Thoracic aorta (tissue), 2 donors: ENCODE measurements at places on chromosomes 4 and X. TPM values are rescaled to one million over a fixed set of nuclear protein-coding genes. Genes with fewer than 3 reads are reported as not detected.

DNA sequence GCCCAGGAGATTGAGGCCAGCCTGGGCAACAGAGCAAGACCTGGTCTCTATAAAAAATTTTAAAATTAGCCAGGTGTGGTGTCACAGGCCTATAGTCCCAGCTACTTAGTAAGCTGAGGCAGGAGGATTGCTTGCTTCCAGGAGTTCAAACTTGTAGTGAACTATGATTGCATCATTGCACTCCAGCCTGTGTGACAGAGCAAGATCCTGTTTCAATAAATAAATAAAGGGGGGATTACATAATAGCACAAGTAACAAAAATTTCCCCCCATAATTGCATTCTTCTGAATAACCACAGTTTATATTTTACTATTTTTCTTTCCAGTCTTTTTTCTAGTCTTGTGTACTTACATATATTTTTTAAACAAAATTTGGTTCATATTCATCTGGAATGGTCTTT is 135.6 kb downstream of the CHIC2 start:
- H3K27me3 ChIP-seq = no peaks in the 10 kb centered on the region
- peaks cover 23% of the 10 kb centered on the region for H3K4me1 ChIP-seq
- no peaks in the 10 kb centered on the region for H3K36me3 ChIP-seq
- H3K27ac ChIP-seq = no peak overlapping the region
- H3K4me3 ChIP-seq = no peak overlapping the region
- no peak for DNase-seq

The NHS gene
- 29.6 TPM for total RNA-seq

The PITX2 gene
- total RNA-seq = not detected

The FLNA gene
- total RNA-seq = 11,236 TPM

The FHIP1A gene
- 4.9 TPM for total RNA-seq

GRCh38 chrX:153381684-153382532 is 19.2 kb downstream of the PNMA6E start:
- no peaks in the 10 kb centered on the region for H3K36me3 ChIP-seq
- no peak overlapping the region for H3K27ac ChIP-seq
- no peak overlapping the region for H3K4me3 ChIP-seq
- no peaks in the 10 kb centered on the region for H3K4me1 ChIP-seq

The SPATA4 gene
- not detected for total RNA-seq

The ADGRL3 gene
- 17.5 TPM for total RNA-seq

DNA sequence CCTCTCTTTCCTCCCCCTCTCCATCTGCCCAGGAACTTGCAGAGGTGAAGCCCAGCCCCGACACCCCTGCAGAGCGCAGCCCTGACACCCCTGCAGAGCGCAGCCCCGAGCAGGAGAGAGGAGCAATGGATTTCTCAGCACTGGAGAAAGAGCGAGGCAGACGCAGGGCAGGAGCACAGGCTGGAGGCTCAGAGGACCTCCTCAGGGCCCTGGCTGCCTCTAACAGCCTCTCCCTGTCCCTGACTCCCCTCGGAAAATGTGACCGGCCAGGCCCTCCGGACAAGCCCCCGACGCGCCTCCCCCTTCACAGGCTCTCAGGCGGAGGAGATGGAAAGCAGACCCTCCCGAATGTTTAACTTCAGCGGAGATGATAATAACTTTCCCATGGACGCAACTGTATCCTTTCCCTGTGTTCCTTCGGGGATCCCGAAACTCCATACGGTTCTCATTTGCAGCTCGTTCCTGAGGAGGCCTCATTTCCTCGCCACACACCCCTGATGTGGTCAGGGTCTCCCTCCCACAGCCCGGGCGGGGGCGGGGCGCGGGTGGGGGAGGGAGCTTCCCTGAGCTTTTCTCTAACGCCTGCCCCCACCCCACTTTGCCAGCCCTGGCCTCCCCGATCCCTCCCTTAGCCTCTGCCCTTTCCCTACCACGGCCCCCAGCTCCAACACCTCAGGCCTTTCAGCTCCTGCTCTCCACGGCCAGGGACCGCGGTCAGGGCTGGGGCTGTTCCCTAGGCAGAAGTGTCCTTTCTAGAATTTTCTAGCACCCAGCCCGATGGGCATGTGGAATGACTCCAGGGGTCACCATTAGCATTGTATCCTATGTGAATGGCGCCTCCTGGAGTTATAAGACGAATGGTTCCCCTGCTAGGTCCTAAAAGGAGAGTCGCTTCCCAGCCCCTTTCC is 201.1 kb upstream of the BCOR start:
- H3K4me1 ChIP-seq = no peaks in the 10 kb centered on the region
- no peak overlapping the region for H3K4me3 ChIP-seq
- no peaks in the 10 kb centered on the region for H3K27me3 ChIP-seq
- no peak overlapping the region for H3K27ac ChIP-seq

DNA sequence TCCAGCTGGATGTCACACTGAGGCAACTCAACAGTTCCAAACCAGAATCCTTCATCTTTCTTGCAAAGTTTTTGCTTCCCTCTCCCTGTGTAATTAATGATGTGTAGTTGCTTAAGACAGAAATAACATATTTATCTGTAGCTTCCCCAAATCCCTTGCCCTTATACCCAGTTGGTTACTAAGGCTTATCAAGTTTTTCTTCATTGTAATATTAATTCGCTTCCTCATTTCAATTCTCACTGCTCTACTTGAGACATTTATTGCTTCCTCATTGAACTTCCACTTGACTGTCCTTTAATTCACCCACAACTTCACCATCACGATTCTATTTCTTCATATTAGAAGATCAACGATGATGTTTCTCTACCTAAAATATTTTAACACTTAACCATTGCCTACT is 386.6 kb upstream of the CPEB2 start:
- H3K27me3 ChIP-seq = no peaks in the 10 kb centered on the region
- H3K36me3 ChIP-seq = no peaks in the 10 kb centered on the region
- DNase-seq = no peak
- no peak overlapping the region for H3K4me3 ChIP-seq

The FAM184B gene
- total RNA-seq = not detected

DNA sequence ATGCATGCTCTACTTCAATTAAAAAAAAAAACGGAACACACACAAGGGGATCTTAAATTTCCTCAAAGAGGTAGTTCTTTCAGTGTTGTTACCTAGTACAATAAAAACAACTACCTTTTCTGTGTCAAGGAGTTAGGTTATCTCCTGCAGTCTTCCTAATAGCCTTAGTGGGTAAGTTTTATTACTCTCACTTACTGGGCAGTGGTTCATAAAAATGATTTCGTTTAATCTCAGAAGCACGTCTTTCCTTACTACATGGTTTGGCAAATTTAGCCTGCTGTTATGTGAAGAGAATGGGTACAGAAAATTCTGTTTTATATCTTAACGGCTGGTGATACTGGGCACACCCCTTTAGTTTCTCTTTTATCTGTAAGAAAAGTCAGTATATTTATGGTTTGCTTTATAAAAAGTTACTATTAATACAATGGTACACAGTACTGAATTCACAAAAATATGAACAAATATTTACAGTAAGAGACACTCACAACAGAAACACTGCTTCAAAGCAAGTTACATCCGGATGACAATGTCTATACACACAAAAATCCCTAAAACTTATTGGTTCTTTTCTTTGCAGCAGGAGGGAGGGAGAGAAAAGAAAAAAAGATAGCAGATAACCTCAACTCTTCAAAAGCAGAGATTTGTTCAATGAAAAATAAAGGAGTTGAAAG is 8.8 kb downstream of the ADH5 start:
- H3K27ac ChIP-seq = no peak overlapping the region
- no peaks in the 10 kb centered on the region for H3K27me3 ChIP-seq
- no peak for DNase-seq
- H3K4me1 ChIP-seq = peaks cover 8% of the 10 kb centered on the region

DNA sequence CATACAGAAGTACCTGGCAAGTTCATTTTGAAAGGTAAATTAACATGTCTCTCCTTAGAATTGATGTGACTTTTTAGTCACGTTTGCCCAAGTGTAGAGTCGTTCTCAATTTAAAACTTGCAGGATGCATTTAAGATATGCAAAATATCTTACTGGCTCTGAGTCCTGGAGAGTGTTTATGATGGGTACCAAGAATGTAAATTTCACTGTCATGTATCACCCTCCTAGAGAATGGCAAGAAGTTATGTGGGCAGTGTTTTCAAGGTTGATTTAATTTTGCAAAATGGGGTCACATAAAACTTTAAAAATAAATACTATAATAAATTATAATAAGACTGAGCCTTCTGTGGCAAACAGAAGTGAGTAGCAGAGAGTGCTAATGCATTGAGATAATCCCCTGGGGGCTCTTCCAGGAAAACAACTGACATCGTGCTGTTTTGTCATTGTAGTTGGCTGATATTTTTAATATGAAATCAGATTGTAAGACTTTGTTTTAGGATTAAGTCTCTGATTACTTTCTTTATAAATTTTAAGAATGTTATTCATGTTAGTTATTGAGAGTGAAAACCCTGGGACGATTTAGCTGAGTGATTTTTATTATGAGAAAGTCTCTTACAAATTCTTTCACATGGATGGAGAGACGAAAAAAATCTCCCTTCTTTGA is 103.0 kb downstream of the AFF1 start:
- H3K36me3 ChIP-seq = no peaks in the 10 kb centered on the region
- no peaks in the 10 kb centered on the region for H3K27me3 ChIP-seq
- peak overlapping the region; percentile 69 for H3K27ac ChIP-seq

GRCh38 chr4:139942241-139942640 is 211.7 kb downstream of the MAML3 start:
- no peak for DNase-seq
- peaks cover 2% of the 10 kb centered on the region for H3K4me1 ChIP-seq
- H3K4me3 ChIP-seq = no peak overlapping the region

DNA sequence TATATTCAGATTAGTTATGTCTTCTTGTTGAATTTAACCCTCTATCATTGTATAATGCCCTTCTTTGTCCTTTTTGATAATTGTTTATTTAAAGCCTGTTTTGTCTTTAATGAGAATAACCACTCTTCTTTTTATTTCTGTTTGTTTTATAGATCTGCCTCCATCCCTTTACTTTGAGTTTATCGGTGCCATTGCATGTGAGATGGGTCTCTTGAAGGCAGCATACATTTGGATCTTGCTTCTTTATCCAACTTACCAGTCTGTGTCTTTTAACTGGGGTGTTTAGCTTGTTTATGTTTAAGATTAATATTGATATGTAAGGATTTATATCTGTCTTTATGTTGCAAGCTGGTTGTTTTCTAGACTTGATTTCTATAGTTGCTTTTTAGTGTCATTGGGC is 115.8 kb downstream of the RTL3 start:
- H3K4me3 ChIP-seq = no peak overlapping the region
- H3K4me1 ChIP-seq = no peaks in the 10 kb centered on the region
- no peaks in the 10 kb centered on the region for H3K27me3 ChIP-seq
- no peaks in the 10 kb centered on the region for H3K36me3 ChIP-seq

GRCh38 chr4:185933078-185933581 is 121.1 kb upstream of the SORBS2 start:
- peak overlapping the region; percentile 34 for H3K27ac ChIP-seq
- H3K4me3 ChIP-seq = peak overlapping the region; percentile 50
- DNase-seq = peak; percentile 36

The OTUD6A gene
- total RNA-seq = not detected
